GM06990 (cell line): ENCODE measurements at places on chromosomes 4 and X.

- no peak for DNase-seq
Observed at GRCh38 chr4:72451349-72451748, 117.7 kb downstream of the ADAMTS3 start.

GRCh38 chr4:82899374-82900065 lies 1.0 kb upstream of the THAP9 start:
- no peak for DNase-seq

DNA sequence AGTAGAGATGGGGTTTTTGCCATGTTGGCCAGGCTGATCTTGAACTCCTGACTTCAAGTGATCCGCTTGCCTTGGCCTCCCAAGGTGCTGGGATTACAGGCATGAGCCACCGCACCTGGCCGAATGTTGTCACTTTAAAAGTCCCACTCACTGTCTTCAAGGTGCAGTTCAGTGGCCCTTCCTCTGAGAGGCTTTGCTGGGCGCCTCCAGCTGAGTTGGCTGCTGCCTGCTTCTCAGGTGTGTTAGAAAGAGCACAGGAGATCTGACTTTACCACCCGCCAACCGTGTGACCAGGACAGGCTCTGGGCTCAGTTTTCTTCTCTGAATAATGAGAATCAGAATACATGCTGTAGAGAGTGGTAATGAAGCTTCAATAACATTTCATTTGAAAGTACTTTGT lies 207.4 kb downstream of the CEP135 start:
- DNase-seq, result no peak

- DNase-seq, result no peak
Observed at GRCh38 chr4:72489267-72489666, 79.8 kb downstream of the ADAMTS3 start.

GRCh38 chrX:25389266-25389665 lies 373.5 kb upstream of the ARX start:
- no peak for DNase-seq

DNA sequence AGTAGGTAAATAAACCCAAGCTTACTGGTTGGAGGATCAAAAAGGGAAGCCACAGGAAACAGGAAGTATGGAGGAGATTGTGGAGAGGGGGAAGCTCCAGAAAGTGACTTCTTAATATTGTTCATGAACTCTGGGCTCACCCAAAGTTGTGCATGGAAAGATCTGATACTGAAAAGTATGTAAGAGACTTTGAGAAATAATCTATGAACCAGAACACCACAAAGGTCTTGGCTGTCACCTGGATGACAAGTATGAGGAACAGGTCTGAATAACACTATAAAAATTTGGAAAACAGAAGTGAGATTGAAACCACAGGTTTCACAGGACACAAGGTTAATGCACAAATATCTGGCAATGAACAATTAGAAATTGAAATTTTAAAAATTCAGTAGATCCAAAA lies 567.4 kb downstream of the INPP4B start:
- no peak for DNase-seq

- DNase-seq, result no peak
Observed at GRCh38 chr4:52959541-52959940, 97.4 kb downstream of the RASL11B start.

DNA sequence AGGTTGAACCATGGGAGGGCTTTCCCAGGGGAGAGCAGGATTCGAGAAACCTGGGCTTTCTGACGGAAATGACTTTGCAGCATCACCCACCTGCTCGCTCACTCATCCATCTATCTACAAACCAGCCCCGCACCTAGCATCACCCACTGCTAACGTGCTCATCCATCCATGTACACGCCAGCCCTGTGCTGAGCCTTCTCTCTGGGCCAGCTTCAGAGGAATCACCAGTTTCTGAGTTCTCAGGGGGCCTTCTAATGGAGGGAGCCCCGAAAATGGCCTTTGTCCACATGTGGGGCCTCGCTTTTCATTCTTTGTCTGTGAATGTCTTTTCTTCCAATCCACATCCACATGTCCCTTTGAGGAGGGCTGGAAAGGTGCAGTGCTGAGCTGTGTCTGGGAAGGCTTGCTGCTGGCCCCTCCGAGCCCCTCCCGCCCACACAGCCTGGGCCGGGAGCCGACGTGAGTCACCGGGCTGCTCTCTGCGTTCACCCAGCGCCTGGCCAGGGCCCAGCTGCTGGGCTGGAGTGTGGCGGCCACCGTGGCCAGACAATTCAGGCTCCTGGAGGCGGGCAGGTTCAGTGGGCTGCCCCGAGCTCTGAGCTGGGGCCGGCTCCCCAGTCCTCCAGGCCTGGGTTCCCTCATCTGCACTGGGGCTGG lies 14.7 kb downstream of the SORCS2 start:
- no peak for DNase-seq

DNA sequence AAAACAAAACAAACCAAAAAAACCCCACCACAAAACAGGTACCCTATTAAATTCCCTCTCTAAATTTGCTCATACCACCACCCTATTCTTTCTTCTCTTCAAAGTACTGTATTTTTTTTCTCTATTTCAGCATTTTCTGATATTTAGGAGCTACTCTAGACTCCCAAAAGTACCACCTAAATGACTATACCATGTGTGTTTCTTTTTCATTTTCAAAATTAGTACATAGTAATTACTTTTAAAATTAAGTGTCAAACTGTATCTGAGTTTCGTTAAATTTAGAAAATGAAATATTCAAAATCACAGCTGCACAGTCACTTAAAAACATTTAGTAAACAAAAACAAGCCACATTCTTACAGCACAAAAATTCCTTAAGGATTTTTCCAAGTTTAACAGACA lies 161.7 kb downstream of the FBXW7 start:
- DNase-seq, result no peak

DNA sequence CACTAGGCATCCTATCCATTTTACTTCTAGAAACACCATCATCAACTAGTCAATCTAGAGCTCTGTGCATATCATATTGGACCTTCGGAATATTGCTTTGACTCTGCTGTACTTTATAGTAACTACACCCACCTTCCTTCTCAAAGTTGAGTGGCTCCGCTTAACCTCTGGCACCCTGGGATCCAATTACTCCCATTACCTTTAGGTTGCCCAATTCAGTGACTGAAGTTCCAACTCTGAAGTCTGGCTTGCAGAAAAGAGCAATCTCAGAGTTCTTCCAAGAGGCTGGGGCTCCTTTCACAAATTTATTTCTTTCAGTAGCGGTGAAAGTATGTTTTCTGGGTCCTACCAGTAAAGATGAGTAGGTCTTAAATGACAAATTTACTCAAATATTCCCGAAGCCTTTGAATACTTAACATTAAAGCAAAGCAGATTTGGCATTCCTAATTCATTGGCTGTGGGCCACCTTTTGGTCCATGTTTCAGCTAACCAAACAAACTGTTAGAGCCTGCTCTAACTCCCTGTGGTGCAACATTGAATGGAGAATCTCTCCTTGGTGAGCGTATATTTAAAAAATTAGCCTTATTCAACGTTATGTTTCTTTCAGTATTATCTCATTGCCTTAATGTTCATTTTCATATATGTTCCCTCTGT lies 1215.8 kb downstream of the RAPGEF2 start:
- no peak for DNase-seq

GRCh38 chrX:124344246-124344645 lies 2.1 kb upstream of the SH2D1A start:
- no peak for DNase-seq

DNA sequence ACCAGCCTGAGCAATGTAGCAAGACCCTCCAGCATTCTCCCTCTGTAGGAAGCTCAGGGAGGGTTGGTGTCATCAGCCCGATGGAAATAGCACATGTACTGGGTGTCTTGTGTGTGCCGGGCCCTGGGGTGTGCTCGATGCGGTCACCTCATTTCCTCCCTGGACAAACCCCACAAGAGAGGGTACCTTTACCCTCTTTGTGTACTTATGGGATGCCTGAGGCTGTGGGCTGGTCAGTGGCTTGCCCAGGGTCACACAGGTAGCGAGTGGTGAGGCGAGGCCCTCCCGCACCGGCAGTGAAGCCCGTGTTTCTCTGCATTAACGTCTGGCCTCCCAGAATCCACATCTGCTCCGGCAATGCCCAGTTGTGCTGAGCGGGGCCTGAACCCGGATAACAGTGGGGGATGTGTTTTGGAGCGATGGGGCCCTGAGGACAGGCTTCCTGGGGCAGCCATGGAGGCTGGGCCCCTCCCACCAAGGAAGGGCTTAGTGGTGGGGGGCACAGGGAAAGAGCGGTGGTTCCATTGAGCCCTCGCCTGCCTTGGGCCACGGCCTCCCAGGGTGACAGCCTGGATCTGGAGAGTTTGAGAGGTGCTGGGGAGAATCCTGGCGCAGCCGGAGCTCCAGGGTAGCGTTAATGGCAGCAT lies 8.1 kb downstream of the PSAPL1 start:
- no peak for DNase-seq
